ENCODE measurements at places on chromosomes 7 and 10. TPM values are rescaled to one million over a fixed set of nuclear protein-coding genes. Genes with fewer than 3 reads are reported as not detected.

DNA sequence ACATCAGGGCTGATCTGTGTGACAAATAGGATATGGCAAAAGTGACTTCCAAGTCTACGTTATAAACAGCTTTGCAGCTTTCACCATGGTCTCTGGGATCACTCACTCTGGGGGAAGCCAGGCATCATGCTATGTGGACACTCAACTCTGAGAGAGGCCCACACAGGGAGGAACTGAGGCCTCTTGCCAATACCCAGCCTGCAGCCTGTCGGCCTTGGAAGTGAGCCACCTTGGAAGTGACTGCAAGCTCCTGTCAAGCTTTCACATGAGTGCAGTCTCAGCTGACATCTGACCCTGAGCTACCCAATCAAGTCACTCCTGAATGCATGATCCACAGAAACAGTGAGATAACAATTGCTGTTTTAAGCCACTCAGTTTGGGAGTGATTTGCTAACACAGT is 56.5 kb downstream of the MMRN2 start:
- no peak for DNase-seq

DNA sequence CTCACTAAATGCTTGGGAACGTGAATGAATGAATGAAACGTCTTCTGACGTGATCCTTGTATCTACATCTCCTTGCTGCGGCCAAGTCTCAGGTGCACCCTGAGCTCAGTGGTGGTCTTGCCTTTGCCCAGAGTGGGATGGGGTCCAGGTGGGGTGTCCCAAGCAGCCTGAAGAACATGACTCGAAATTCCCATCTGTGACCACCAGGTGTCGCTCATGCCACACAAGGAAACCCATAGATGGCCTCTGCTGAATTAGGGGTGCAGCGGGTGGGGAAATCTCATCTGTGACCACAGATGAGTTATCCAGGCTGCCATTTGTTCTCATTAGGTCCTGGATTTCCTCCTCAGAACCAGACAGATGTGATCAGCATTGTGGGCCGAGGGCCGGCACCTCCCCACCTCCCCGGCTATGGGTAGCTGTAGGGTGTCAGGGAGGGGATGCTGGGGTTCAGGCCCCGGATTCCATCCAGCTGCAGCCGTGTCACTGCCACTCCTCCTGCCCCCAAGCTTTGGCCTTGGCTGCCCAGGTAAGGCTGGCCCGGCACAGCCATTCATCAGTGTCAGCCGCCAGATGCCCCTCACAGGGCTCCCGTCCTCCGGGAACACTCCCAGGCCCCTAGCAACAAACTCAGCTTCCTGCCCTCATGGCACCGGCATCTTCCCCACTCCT is 21.0 kb upstream of the GNA12 start:
- no peak for DNase-seq

DNA sequence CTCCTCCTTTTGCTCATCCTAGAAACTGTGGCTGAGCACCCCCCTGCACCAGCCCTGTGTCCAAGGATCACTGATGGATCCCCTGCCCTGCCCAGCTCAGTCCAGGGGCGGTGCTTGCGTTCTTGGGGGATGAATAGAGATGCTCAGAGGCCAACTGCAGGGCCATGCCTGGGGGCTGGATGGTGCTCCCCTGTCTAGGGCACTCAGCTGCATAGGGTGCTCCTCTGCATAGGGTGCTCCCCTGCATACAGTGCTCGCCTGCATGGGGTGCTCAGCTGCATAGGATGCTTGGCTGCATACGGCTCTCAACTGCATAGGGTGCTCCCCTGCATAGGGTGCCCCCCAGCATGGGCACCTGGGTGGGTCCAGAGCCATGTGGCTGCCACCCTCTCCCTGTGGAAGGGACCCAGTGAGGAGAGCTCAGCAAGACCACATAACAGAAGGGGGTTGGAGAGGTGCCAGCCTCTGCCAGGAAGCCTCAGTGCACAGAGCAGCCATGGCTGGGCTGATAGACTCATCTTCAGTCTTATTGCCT is 95.0 kb downstream of the BMS1 start:
- DNase-seq = no peak

GRCh38 chr7:20185988-20186387 is 31.2 kb downstream of the MACC1 start:
- no peak for DNase-seq

- DNase-seq = no peak
Observed at GRCh38 chr7:34752929-34753328, 94.9 kb downstream of the NPSR1 start.

- no peak for DNase-seq
Observed at GRCh38 chr7:94739180-94739579, 83.2 kb upstream of the SGCE start.

- no peak for DNase-seq
Observed at GRCh38 chr10:113557424-113557862, 4.6 kb downstream of the HABP2 start.

Gene OLAH
- total RNA-seq = 8.4 TPM

DNA sequence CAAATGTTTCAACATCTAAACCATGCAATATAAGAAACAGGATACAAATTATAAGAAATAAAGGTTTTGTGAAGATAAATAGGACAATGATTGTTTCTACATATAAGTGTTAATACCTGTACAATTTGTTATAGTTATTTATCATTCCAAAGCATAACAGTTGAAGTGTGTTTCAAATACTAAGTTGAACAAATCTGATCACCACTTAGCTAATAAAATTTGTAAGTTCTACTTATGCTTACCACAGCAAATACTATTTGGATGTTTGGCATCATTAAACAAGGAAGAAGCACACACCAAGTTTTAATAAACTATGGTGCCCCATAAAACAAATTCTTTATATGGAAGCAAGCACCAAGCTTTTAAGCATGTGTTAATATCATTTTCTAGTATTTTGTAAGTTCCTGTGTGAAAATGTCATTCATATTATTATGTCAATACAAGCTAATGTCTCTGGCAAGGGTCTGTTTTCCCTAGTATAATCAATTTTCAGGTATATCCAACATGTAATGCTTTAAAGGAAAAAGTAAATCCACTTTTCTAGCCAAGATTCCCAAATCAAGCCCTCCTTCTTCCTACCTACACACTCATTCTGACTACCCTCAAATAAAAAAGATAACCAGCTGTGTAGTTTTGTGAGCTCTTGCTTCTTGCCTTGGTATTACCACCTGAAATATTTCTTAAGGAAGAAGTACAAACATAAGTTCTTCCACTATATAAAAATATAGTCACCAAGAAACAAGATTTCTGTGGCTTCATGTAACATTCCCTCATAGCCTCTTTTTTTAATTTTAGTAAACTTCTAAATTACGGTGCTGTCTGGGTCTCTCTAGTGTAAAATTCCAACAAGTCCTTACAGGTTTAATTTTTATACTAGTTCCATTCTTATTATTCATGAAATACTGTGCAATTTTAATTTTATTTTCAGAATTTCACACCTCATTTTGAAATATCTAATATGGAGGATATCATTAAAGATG is 9.2 kb downstream of the SKAP2 start:
- no peak for DNase-seq

DNA sequence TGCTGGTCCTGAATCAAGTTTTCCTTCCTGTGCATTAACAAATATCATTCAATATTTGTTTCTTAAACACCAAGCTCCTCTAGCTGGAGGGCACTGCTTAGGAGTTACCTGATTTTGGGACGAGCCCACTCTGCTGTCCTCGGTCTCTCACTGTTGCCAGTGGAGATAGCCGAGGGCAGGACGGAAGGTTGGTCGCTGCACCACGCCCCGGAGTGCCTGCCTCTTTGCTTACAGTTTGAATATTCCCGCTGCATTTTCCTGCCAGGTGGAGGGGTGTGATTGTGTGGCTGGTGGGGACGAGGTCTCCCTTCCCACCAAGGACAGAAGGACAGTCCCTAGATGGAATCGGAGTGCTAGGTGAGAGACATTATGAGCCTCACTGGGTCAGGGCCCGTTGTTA is 201.5 kb downstream of the DNAJB6 start:
- DNase-seq = no peak

Gene PON1
- not detected for total RNA-seq

- DNase-seq = no peak
Observed at GRCh38 chr10:132066186-132066585, 440 bp downstream of the JAKMIP3 start.

DNA sequence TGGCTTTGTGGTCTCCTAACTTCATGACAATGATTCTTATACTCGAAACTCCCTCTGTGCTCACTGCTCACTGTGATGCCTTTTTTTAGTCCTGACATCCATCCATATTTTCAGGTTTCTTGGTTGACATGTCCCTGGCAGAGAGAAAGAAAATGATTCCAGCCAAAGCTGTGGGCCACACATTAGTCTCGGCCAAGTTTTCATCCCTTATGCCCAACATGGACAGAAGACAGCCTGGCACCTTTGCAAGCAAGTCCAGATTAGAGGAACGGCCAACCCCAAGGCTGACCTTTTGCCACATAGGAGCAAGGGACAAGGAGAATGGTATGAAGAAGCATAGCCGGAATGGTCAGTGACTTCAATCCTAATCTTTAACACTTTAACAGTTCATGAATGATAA is 8.7 kb upstream of the OPALIN start:
- DNase-seq = no peak

Gene TCF7L2
- total RNA-seq = 3.4 TPM

Gene MEST
- 14.2 TPM for total RNA-seq

Gene SPDYE16
- not detected for total RNA-seq

DNA sequence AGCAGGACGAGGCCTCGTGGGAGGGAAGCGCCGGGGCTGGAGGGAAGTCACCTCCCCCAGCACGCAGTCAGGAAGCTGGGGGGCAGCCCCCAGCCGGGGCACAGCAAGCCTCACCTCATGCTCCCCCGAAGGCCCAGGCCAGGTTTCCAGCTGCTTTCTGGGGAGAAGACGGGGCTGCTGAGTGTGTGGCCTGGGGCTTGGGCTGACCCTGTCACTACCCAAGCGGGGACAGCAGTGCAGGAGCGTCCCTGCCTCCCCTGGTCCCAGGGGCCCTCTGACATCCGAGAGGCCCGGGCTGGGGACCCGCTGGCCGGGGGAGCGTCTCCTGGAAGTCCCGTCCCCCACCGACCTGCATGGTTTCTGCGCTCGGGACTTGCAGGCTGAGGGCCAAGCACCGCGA is 19.7 kb upstream of the NKX6-2 start:
- DNase-seq = no peak

Gene GIMAP8
- total RNA-seq = not detected

- no peak for DNase-seq
Observed at GRCh38 chr10:112531421-112531820, 84.4 kb downstream of the VTI1A start.

DNA sequence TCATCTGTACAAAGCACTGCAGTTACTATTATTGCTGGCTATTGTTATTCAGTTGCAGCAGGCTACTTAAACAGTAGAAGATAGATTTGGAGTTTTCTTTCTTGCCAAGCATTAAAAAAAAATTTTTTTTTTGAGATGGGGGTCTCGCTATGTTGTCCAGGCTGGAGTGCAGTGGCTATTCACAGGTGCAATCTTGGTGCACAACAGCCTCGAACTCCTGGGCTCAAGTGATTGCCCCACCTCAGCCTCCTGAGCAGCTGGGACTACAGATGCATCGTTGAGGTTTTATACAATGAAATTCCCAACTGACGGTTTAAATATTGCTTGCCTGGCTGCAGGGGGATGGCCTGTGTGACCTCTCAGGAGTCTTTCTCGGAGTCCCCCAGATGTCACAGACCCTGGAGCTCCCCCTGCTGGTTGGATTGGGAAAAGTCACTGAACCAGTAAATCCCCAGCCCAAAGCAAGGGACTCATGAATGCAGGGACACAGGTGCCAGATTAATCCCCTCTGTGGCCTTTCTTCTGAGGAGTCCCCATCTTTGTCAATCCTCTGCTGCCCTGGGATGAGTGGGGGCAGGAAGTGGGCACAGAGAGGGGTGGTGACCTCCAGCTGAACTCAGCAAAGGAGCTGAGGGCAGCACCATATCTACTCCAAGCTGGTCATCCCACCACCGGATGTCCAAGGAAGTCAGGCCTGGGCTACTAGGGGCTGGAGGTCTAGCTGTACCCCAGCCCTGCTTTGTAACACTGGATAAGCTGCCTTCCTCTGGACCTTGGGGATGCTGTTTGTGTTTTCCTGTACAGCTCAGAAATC is 149.6 kb downstream of the C10orf105 start:
- no peak for DNase-seq

Gene CTAGE8
- total RNA-seq = 1.9 TPM

GRCh38 chr7:54802841-54803240 is 43.8 kb upstream of the SEC61G start:
- peak; percentile 18 for DNase-seq

DNA sequence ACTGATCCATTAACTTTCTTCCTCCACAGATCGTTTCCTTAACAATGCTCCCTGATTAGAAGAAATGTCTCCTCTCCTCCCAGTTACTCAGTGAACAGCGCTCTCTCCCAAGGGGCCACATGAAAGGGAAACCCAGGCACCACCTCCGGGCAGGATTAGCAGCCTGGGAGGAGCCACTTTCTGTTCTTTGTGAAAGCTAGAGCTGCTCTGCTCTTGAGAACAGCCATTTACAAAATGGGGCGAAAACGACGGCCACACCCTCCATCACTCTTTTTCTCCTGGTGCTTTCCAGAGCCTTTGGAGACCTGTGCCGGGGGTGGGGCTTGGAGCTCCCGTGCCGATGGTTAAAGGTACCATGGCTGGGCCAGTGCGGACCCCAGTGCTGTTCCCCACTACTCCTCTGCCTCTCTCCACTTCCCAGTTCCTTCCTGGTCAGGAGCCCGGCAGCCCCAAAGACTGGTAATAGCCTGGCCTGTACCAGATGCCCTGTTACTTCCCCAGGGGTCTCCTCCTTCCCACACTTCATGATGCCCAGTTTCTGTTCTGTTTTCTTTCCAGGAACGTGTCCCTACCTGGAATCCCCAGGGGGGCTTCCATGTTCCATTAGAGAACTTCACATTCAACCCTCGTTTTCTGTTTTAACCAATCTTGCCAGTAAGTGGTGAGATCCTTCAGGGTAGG is 402.9 kb upstream of the GALNT17 start:
- no peak for DNase-seq

DNA sequence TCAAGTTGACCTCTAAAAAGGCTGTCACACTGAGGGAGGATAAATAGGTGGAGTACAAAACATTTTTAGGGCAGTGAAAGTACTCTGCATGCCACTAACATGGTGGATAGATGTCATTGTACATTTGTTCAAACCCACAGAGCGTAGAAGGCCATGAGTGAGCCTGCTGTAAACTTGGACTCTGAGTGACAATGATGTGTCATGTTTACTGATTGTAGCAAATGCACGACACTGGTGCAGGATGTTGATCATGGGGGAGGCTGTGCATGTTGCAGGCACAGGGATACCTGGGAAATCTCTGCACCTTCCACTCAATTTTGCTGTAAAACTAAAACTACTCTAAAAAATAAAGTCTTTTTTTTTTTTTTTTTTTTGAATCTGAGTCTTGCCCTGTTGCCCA is 52.5 kb upstream of the GRID1 start:
- no peak for DNase-seq

- no peak for DNase-seq
Observed at GRCh38 chr7:106019470-106019820, 56.4 kb downstream of the CDHR3 start.

Gene CABCOCO1
- total RNA-seq = 0.07 TPM
